ENCODE measurements at places on chromosomes 5 and 9.

GRCh38 chr5:14385019-14385418 lies 196.6 kb upstream of the OTULINL start:
- H3K27me3 ChIP-seq = no peaks in the 10 kb centered on the region
- H3K27ac ChIP-seq = no peak overlapping the region
- no peaks in the 10 kb centered on the region for H3K4me1 ChIP-seq
- DNase-seq = no peak
- H3K4me3 ChIP-seq = no peak overlapping the region

DNA sequence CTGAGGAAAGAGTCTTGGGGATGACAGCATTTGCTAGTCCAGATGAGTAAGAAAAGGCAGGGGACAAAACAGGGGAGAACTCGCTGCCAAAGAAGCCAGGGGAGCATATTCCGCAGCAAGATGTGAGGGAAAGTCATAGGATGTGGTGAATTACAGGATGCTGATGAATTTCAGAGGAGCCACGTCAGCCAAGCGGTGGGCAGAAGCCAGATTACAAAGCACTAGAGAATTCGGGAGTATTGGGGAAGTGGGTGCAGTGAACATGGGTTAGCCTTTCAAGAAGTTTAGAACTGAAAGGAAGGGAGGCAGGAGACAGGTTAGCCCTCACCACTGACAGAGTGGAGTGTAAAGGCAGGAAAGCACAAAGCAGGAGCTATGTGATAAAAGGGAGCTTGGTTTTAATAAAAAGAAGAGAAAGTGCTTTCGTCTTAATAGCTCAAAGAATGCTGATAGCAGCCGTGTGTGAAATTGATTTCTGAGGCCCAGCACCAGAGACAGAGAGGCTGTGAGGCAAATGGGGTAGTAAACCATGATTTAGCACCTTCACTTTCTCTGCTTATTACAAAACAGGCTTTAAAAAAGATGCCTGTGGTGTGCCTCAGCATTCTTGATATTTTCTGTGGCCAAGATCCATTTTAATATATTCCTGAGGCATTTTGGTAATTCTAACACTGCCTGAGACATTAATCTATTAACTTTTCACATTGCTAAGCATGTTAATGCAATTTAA lies 16.9 kb downstream of the ADAMTSL1 start:
- H3K27me3 ChIP-seq = no peaks in the 10 kb centered on the region
- peak overlapping the region; percentile 96 for H3K27ac ChIP-seq
- peaks cover 42% of the 10 kb centered on the region for H3K4me1 ChIP-seq
- no peak overlapping the region for H3K4me3 ChIP-seq
- DNase-seq = peak; percentile 76
- H3K36me3 ChIP-seq = no peaks in the 10 kb centered on the region

- H3K27ac ChIP-seq = no peak overlapping the region
- no peak overlapping the region for H3K4me3 ChIP-seq
- H3K4me1 ChIP-seq = no peaks in the 10 kb centered on the region
- no peaks in the 10 kb centered on the region for H3K36me3 ChIP-seq
- no peaks in the 10 kb centered on the region for H3K27me3 ChIP-seq
These were observed 25.6 kb upstream of the TDRD7 start for GRCh38 chr9:97386265-97386633.

GRCh38 chr9:75390951-75391350 lies 302.6 kb downstream of the OSTF1 start:
- no peaks in the 10 kb centered on the region for H3K4me1 ChIP-seq
- no peak for DNase-seq
- no peaks in the 10 kb centered on the region for H3K36me3 ChIP-seq
- H3K27ac ChIP-seq = no peak overlapping the region
- no peak overlapping the region for H3K4me3 ChIP-seq
- H3K27me3 ChIP-seq = no peaks in the 10 kb centered on the region

- no peak for DNase-seq
- no peaks in the 10 kb centered on the region for H3K4me1 ChIP-seq
- no peaks in the 10 kb centered on the region for H3K27me3 ChIP-seq
- no peak overlapping the region for H3K4me3 ChIP-seq
- no peaks in the 10 kb centered on the region for H3K36me3 ChIP-seq
These were observed 44.3 kb downstream of the PTPDC1 start for GRCh38 chr9:94128580-94128979.

Data from SJSA1 (cell line).